ENCODE measurements at places on chromosomes 3 and 15. TPM values are rescaled to one million over a fixed set of nuclear protein-coding genes. Genes with fewer than 3 reads are reported as not detected.

DNA sequence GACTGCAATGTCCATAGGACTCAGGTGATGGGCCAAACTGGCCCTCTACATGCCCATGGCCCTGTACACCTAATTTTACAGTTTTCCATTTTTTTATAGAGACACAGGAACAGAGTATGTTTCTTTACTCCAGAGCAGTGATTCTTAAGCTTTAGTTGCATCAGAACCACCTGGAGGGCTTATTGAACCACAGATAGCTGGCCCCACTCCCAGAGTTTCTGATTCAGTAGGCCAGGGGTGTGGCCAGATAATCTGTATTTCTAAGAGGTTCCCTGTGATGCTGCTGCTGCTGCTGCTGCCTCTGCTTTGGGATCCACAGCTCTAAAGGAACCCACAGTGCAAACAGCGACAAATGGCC, 5.1 kb downstream of the RBP1 start:
- no peak for DNase-seq

GRCh38 chr15:89761009-89761831, 10.2 kb upstream of the MESP1 start:
- DNase-seq: no peak

DNA sequence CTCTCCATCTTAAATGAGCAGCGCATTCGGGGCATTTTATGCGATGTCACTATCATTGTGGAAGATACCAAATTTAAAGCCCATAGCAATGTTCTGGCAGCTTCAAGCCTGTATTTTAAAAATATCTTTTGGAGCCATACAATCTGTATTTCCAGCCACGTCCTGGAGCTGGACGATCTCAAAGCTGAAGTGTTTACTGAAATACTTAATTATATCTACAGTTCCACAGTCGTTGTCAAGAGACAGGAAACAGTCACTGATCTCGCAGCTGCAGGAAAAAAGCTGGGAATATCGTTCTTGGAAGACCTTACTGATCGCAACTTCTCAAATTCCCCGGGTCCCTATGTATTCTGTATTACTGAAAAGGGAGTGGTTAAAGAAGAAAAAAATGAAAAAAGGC, 44.4 kb upstream of the RASA2 start:
- no peak for DNase-seq

The SPINK8 gene
- not detected for total RNA-seq

The SLC9C1 gene
- total RNA-seq: 0.49 TPM

All from B cell (primary cell).